ENCODE measurements at places on chromosomes 1 and 21. TPM values are rescaled to one million over a fixed set of nuclear protein-coding genes. Genes with fewer than 3 reads are reported as not detected.
A peak's percentile ranks its signal among the peaks of the same experiment; 100 is the strongest.

Gene C1orf116
- not detected for total RNA-seq

GRCh38 chr1:156705321-156705917, at the start of gene CRABP2:
TSS of gene CRABP2 (minus strand) at chr1:156705583. CDS start at chr1:156705446, 137 bp downstream.
- H3K36me3 ChIP-seq: no peaks in the 10 kb centered on the region
- peak within 1 kb of the TSS; percentile 79 for H3K4me3 ChIP-seq
- peaks cover 17% of the 10 kb centered on the region for H3K27me3 ChIP-seq
- H3K27ac ChIP-seq: no peak within 1 kb of the TSS
- peaks cover 20% of the 10 kb centered on the region for H3K4me1 ChIP-seq

Gene MEGF6
- 64.7 TPM for total RNA-seq

- DNase-seq: no peak
- H3K4me3 ChIP-seq: peak overlapping the region; percentile 13
- peaks cover 17% of the 10 kb centered on the region for H3K4me1 ChIP-seq
- H3K36me3 ChIP-seq: no peaks in the 10 kb centered on the region
- H3K27me3 ChIP-seq: peaks cover 2% of the 10 kb centered on the region
Observed at GRCh38 chr1:168320800-168321450, 40.2 kb downstream of the TBX19 start.

DNA sequence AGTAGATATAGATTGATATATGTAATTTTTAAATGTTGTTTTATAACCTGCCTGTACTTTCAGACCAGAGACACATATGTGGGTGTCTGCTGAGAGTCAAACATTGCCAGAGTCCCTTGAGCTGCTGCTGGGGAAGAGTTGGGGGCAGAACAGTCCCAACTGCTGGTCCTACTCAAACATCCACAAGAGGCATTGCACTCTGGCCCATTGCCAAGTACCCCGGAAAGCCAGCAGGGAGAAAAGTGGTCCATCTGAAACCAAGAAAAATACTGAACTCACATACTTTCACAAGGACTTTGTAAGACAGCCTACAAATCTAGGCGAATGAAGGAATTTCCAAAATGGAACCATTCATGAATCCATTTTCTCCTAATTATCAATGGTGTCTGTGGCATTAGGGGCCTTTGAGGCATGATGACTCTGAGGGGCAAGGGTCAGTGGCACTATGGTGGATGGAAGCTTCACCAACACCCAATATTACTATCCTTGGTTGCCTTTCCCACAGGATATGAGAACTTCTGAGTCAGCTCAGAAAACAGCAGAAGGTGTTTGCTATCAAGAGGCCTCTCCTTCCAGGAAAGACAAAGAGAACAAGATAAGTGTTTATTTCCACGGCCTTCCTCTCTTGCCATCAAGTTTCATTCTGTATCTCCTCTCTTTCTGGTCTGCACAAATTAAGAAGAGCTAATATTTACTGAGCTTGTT, 7.3 kb upstream of the TBX15 start:
- H3K36me3 ChIP-seq: peaks cover 4% of the 10 kb centered on the region
- peaks cover 6% of the 10 kb centered on the region for H3K4me1 ChIP-seq
- H3K4me3 ChIP-seq: no peak overlapping the region

- H3K27me3 ChIP-seq: peaks cover 2% of the 10 kb centered on the region
- H3K4me1 ChIP-seq: peaks cover 25% of the 10 kb centered on the region
Observed at GRCh38 chr1:208132287-208132882, 111.8 kb downstream of the PLXNA2 start.

Gene ACTA1
- 1.9 TPM for total RNA-seq

- H3K36me3 ChIP-seq: peaks cover 6% of the 10 kb centered on the region
- H3K27me3 ChIP-seq: no peaks in the 10 kb centered on the region
- no peak overlapping the region for H3K27ac ChIP-seq
Observed at GRCh38 chr1:101371259-101371658, 134.4 kb downstream of the S1PR1 start.

- no peaks in the 10 kb centered on the region for H3K36me3 ChIP-seq
- H3K27ac ChIP-seq: peak overlapping the region; percentile 93
- DNase-seq: peak; percentile 78
- H3K27me3 ChIP-seq: peaks cover 9% of the 10 kb centered on the region
- H3K4me3 ChIP-seq: peak overlapping the region; percentile 71
Observed at GRCh38 chr1:94801919-94802546, 18.1 kb upstream of the SLC44A3 start.

GRCh38 chr1:2372551-2373490, 18.5 kb downstream of the MORN1 start:
- DNase-seq: no peak
- H3K27ac ChIP-seq: no peak overlapping the region
- H3K36me3 ChIP-seq: no peaks in the 10 kb centered on the region
- H3K27me3 ChIP-seq: peaks cover 11% of the 10 kb centered on the region

Gene FCRL5
- not detected for total RNA-seq

Gene FGR
- not detected for total RNA-seq

GRCh38 chr1:201827321-201828216, 1.4 kb upstream of the IPO9 start:
- peaks cover 33% of the 10 kb centered on the region for H3K4me1 ChIP-seq
- H3K36me3 ChIP-seq: no peaks in the 10 kb centered on the region
- DNase-seq: no peak
- no peak overlapping the region for H3K4me3 ChIP-seq

Gene KDF1
- 1.2 TPM for total RNA-seq

- H3K27me3 ChIP-seq: no peaks in the 10 kb centered on the region
- no peak overlapping the region for H3K27ac ChIP-seq
- no peak overlapping the region for H3K4me3 ChIP-seq
- no peaks in the 10 kb centered on the region for H3K4me1 ChIP-seq
- DNase-seq: peak; percentile 13
Observed at GRCh38 chr1:44826375-44827196, 16.5 kb downstream of the PTCH2 start.

Gene GPR3
- total RNA-seq: 1.5 TPM

Gene FOXJ3
- 45.0 TPM for total RNA-seq

DNA sequence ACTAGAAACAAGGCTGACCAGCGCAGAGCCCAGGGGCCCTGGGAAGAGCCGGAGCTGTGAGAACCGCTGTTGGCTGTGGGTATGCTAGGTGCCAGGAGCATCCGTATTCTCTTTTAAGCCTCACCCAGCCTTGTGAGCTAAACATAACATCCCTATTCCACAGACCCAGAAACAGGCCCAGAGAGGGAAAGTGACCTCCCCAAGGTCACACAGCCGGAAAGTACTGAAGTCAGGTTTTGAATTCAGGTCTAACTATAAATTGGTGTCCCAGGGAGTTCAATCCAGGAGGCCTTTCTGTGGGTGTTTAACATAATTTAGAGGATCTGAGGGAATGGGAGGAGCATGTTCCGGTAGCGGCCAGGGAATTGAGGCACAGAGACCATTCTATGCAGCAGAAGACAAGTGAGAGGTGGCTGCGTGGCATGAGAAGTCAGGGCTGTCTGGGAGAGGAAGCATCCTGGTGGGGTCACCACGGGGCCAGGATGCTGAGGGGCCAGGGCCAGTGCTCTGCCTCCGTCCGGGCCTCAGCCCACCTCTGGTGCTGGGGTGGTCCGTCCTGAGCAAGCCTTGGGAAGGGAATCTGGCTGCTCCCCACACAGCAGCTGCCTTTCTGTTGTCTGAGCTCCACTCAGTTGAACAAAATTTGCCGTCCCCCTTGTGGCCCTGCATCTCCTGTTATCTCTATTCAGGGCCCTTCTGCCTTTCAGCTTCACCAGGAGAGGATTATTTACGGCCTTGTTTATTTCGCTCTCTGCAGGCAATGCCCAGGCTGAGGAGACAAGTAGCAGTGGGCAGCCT, 338.8 kb upstream of the VAMP3 start:
- H3K36me3 ChIP-seq: peaks cover 8% of the 10 kb centered on the region
- no peak for DNase-seq

DNA sequence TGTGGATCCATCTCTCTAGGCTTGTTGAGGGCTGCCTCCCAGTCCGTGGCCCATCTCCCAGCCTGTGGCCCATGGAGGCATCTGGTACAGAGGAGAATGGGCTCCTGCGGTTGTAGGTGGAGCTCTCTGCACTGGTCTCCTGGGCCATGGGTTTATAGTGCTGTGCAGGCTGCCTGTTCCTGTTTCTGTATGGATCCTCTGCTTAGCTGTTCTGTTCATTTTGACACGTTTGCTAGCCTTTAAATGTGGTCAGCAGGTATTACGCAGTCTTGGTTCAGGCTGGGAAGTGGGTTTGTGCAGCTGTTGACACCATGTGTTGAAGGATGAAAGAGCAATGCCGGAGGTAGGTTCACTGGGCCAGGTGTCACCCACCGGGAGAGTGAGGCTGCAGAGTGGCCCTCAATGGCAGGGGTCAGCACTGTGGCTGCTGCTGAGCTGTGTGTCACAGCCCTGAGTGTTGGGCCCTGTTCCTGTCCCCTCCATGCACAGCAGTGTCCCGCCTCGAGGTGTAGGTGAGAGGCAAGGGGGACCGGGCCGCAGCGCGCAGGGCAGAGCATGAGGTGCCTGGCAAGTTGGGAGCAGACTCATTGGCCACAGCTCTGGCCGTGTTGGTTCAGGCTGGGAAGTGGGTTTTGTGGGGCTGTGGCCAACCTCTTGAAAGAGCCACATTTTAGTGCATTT, 39.0 kb downstream of the SNAP47 start:
- no peak overlapping the region for H3K27ac ChIP-seq
- H3K36me3 ChIP-seq: peaks cover under 1% of the 10 kb centered on the region
- no peak for DNase-seq

DNA sequence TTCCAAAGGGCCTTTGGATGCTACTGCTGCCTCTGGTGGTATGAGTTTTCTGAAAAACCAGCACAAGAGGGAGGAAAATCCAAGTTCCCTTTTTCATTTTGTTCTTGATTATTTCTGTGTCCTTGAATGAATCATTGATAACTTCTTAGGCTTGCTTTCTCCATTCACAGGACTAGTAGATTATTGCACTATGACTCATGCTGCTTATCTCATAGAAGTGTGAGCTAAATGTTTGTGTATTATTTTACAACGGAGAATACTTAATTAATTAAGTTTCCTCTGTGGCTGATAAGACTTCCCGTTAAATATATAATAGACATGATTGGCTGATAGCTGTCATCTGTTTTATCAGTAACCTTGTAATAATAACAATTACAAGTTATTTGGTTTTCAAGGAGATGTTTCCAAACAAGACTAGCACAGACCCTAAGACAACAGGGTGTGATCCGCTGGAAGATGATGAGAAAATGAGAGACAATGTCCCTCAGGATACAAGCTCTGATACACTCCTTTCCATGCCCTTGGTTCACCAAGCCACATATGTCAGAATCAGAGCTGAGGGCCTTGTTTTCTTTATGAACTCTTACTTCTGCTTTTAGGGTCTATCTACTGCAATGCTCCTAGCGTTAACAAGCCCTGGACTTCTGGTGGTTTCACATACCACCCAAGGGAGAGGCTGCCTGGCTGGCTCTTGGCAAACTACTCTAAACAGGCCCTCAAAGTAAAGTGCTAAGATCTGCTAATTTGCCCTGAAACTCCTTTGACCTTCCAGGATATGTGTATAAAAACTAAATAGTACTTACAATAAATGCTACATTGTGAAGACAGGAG, 1078.3 kb downstream of the TTLL7 start:
- peaks cover 11% of the 10 kb centered on the region for H3K4me1 ChIP-seq
- H3K36me3 ChIP-seq: no peaks in the 10 kb centered on the region
- H3K27me3 ChIP-seq: no peaks in the 10 kb centered on the region

Gene DHX9
- total RNA-seq: 215 TPM

Gene SPRR2A
- total RNA-seq: not detected

Gene PTGFRN
- total RNA-seq: 61.2 TPM

Gene PLEKHA6
- 72.7 TPM for total RNA-seq

- no peaks in the 10 kb centered on the region for H3K36me3 ChIP-seq
- peak overlapping the region; percentile 90 for H3K4me3 ChIP-seq
- no peak for DNase-seq
Observed at GRCh38 chr21:37369307-37369854, 2.8 kb downstream of the DYRK1A start.

Gene NBPF10
- 0.25 TPM for total RNA-seq

Gene BCAN
- 10.3 TPM for total RNA-seq

Gene RGS8
- 3.5 TPM for total RNA-seq

Gene GBP7
- total RNA-seq: not detected

Gene RIMS3
- total RNA-seq: 126 TPM

Gene CITED4
- total RNA-seq: 3.8 TPM

DNA sequence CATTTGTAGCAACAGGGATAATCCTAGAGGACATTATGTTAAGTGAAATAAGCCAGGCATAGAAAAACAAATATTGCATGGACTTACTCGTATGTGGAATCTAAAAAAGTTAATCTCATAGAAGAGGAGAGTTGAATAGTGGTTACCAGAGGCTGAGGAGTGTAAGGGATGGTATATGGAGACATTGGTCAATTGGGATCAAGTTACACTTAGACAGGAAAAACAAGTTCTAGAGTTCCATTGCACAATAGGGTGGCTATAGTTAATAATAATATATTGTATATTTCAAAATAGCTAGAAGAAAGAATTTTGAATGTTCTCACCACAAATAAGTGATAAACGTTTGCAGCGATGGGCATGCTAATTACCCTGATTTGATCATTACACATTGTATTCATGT, 354.6 kb downstream of the SEC16B start:
- no peaks in the 10 kb centered on the region for H3K36me3 ChIP-seq
- no peak for DNase-seq
- no peak overlapping the region for H3K27ac ChIP-seq
- H3K27me3 ChIP-seq: no peaks in the 10 kb centered on the region
- H3K4me1 ChIP-seq: no peaks in the 10 kb centered on the region

DNA sequence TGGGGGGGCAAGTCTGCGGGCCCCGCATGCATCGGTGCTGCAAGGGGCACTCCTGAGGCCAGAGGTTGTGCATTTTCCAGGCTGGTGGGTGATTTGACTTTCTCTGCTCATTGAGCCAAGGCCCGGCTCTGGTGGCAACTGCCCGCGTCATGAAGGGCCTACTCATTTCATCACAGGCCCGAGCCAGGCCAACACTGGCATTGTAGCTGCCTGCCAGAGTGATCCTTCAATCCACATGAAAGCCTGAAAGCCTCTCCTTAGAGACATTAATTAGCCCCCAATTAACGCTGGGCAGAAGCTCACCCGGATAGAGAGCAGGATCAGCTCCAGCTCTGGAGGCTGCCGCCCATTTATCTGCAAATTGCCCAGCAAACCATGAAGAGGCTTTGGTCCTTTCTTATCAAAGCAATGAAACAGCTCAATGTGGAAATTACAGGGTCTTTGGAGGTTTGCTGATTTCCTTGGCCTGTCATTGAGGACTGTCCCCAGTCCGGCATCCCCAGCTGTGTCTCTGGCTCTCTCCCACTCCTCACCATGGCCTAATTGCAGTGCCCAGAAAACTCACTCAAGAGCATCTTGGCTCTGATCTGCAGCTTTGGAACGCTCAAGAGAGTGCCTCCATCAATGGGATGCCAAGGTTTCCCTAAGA, 50.4 kb upstream of the STUM start:
- peak overlapping the region; percentile 14 for H3K27ac ChIP-seq
- peak overlapping the region; percentile 7 for H3K4me3 ChIP-seq
- DNase-seq: no peak
- H3K27me3 ChIP-seq: peaks cover 5% of the 10 kb centered on the region
- peaks cover 7% of the 10 kb centered on the region for H3K36me3 ChIP-seq
- peaks cover 30% of the 10 kb centered on the region for H3K4me1 ChIP-seq

DNA sequence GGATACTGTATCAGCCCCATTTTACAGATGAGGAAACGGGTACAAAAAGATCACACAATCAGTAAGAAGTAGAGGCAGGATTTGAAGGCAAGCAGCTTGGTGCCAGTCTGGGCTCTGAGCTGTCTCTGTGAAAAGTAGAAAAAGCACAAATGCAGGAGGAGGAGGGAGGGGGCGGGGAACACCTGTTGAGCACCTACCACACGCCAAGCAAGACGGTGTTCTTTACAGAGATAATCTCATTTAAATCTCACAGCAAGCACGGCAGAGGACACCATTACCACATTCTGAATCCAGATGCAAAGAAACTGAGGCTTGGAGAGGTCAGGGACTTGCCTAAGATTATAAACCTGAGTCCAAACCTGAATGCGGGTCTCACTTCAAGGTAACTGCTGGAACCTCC, 3.3 kb downstream of the LRRC38 start:
- H3K4me3 ChIP-seq: no peak overlapping the region
- H3K27ac ChIP-seq: no peak overlapping the region
- peaks cover 18% of the 10 kb centered on the region for H3K27me3 ChIP-seq

All from glutamatergic neuron (in vitro differentiated cells).